ENCODE measurements at places on chromosomes 7 and 10.

GRCh38 chr7:1864161-1864940 is 194.3 kb downstream of the ELFN1 start:
- no peak for DNase-seq

GRCh38 chr7:50197549-50197948 is 104.5 kb upstream of the ZPBP start:
- peak; percentile 78 for DNase-seq

- peak; percentile 44 for DNase-seq
Measured at GRCh38 chr7:33050535-33051318, 11.8 kb downstream of the NT5C3A start.

DNA sequence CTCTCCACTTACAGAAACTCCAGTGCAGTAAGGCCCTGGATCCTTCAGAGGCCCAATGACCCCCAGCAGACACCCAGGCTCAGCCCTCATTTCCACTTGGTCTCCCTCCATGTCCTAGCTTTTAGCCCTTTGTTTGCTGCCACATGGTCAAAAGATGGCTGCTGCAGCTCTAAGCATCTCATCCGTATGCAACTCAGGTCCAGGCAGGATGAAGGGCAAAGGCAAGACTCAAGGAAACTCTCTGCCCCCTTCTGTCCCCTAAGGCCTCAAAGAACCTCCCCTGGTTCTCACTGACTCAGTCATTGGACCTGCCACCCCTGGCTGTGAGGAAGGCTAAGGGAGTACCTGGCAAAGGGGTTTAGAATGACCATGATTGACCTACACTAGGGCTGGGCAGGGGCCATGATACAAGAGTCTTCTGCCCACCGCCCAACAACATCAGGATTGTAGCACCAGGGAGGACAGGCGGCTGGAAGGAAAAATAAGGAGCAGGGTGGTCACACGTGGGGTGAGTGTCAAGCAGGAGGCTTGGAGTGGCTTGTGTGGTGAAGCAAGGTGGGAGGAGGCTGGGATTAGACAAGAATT is 303.8 kb upstream of the ZMIZ1 start:
- DNase-seq = no peak

GRCh38 chr7:105097619-105098018 is 83.6 kb downstream of the KMT2E start:
- no peak for DNase-seq

- DNase-seq = no peak
Measured at GRCh38 chr10:14775656-14776055, 959 bp upstream of the FAM107B start.

DNA sequence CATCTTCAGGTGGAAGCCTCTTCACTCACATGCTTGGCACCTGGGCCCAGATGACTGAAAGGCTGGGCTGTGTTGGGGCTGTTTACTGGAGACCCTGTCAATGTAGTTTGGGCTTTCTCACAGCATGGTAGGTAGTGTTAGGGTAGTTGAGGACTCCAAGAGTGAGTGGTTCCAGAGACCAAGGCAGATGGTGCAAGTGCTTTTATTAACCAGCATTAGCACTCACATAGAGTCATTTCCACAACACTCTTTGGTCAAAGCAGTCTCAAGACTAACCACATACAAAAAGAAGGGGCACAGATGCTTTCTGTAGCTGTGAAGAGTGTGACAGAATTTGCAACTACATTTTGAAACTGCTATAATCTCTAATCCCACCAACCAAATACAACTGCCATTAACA is 135.0 kb downstream of the RTKN2 start:
- DNase-seq = no peak

DNA sequence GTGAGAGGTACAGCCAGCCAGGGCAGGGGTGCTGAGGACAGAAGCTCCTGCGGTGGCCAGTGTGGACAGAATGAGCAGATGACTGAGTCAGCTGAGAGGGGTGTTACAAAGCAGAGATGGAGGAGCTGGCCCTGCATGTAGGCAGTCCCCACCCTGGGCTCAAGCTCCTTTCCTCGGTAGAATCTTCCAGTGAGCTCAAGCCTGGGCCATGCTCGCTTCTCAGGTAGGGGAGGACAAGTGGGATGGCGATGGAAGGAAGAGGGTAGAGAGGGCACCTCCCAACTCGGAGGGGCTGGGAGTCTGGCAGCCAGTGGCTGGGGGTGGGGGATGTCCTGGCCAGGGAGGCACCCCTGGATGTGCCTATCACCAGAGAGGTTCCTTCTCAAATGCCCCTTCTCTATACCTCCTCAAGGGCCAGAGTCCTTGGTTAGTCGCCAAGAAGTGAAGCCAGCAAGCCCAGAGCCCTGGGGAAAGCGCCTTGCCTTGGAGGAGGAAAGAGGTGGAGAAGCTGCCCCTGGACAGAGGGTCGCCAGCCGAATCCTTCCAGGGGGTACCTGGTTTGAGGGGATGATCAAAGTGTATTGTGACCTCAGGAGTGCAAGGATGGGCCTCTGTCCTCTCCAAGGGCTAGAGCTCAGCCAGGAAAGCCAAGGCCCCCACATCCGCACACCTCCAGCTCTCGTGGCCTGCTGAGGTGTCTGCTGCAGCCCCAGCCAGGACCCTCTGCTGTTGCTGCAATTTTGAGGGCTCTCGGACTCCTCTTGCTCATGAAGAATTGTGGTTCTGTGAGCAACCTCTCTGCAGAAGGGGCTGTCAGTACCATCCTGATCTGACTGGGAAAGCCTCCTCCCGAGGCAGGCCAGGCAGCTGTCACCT is 88.6 kb upstream of the MACROH2A2 start:
- DNase-seq = no peak

DNA sequence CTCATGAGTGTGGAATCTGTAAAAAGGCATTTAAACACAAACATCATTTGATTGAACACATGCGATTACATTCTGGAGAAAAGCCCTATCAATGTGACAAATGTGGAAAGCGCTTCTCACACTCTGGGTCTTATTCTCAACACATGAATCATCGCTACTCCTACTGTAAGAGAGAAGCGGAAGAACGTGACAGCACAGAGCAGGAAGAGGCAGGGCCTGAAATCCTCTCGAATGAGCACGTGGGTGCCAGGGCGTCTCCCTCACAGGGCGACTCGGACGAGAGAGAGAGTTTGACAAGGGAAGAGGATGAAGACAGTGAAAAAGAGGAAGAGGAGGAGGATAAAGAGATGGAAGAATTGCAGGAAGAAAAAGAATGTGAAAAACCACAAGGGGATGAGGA is 207.7 kb downstream of the ZEB1 start:
- DNase-seq = no peak

GRCh38 chr10:122052701-122053100 is 63.7 kb downstream of the TACC2 start:
- no peak for DNase-seq

GRCh38 chr10:107966826-107967225 is 802.3 kb upstream of the SORCS1 start:
- DNase-seq = no peak

DNA sequence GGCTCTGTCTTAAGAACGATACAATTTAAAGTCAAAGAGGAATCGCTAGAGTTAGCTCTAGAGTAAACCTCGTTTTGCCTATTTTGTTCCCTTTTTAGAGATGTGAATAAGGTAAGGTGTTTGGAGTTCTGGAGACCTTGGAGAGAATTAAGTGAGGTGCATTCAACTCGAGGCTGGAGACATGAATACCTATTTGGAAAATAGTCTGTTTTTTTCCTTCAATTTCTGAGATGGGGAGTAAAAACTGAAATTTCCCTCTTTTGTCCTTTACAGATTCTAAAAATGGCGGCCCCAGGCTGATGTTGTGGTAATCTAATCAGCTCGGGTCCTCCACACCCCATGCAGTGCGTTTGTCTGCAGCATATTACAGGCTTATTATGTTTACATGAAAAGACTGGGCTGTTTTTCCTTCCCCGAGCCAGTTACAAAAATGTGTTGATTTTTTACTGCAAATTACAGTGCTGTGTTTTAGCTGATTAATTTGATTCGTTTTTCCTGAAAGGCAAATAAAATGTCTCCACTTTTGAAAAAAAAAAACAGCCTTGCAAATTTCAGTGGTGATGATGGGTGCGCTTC is 1.5 kb downstream of the KMT2E start:
- DNase-seq = peak; percentile 19

DNA sequence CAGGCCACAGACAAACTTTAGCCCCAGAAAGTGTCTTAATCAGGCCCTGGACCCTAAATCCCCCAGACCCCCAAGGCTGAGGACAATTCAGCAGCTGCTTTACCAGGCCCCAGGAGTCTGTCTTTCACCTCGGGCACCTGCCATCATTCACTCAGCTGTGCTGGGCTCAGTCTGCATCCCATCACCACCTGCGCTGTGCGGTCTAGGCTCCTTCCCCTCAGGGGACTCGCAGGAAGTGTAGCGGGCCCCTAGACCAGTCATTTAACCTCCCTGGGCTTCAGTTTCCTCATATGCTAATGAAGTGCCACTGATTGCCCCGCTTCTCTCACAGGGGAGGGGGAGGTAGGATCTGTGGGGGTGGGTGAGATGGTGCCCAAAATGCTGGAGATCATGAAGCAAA is 76.4 kb upstream of the ZMIZ1 start:
- DNase-seq = no peak

DNA sequence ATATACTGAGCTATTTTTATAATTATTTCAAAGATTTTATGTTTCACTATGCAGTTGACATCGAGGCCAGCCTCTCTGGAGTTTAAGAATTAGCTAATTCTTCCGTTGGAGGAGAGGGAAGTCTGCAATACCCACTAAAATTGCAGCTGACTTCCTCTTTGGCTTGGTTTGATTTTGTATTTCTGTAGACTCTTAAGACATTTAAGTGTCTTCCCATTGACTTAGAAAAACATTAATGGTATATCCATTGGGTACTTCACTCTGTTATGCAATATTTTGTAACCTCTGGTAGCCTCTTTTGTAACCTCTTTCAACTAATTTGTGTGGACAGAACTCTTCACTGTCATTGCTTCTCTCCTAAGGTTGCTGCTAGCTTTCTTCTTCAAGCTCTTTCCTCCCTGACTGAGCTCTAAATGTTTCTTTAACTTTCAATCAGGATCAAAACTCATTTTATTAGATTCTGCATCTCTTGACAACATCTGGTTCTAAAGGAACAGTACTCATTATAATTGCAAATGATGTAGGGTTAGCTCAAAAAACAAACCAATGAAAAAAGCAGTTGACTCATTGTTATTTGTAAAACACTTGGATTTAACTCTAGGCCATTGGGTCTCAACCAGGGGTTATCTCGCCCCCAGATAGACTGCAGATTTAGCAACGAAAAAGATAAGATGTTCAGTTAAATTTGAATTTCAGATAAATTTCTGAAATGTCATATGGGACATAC is 1.7 kb upstream of the ANKRD22 start:
- no peak for DNase-seq

- DNase-seq = no peak
Measured at GRCh38 chr10:17195083-17195482, 6.4 kb downstream of the TRDMT1 start.

DNA sequence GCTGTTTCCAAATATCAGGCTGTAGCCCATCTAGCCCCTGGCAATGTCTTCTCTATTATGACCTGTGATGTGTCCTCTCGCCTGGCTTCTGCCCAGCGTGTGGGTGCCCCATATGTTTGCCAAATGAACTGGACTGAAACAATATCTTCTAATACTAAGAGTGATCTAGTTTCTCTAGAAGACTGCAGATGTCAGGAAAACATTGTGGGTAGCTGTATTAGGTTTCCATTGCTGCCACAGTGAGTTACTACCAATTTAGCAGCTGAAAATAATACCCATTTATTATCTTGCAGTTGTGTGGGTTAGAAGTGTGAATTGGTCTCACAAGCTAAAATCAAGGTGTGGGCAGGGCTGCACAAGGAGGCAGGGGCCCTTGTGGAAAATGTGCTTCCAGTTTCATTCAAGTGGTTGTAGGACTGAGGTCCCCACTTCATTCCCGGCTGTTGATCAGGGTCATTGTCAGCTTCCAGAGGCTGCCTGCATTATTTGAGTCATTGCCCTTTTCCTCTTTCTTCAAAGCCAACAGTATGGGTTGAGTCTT is 202.8 kb upstream of the BMPER start:
- no peak for DNase-seq

DNA sequence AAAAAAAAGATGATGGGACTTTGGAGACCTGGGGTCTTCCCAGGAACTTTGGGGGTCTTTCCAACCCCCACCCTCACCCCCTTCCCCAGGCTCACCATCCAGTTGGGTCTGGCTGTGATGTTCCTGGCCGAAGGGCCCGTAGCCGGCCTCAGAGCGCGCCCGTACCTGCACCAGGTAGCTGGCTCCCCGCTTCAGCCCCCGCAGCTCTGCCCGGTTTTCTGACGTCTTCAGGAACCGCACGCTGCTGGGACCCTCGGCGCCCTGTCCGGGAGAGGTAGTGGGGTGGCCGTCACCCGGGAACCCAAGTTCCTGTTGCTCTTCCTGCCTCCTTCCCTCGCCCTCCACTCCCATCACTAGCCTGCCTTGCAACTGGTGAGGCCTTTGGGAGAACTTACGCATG is 10.2 kb downstream of the EPHB4 start:
- DNase-seq = no peak

DNA sequence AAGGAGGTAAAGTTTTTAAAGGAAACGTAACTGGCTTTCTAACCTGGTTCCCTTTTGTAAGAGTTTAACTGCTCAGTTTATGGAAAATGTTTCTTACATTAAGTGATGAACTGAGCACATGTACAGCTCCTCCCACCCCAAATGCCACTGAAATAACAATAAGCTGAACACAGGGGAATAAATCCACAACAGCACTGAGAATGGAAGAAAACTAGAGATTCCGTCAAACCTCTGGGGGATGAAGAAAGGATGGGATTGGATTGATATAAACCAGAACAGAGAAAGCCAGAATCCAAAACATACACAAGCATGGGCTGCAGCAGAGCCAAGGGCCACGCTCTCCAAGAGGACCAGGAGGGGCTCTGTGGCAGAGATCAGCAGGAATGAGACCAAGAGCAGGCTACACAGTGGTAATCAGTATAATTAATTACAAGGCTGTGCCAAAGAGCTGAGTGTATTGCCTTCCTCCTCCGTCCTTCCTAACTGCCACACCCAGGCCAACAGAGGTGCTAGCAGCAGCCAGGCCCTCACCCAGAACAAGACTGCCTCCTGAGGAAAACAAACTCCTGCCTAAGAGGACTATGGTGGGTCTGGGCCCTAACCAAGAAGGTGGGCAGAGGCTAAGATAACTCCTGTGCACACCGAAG is 73.9 kb downstream of the KIAA1549 start:
- DNase-seq = no peak
